T-helper 1 cell (primary cell): ENCODE measurements at places on chromosomes 13 and 19.
A peak's percentile ranks its signal among the peaks of the same experiment; 100 is the strongest.

DNA sequence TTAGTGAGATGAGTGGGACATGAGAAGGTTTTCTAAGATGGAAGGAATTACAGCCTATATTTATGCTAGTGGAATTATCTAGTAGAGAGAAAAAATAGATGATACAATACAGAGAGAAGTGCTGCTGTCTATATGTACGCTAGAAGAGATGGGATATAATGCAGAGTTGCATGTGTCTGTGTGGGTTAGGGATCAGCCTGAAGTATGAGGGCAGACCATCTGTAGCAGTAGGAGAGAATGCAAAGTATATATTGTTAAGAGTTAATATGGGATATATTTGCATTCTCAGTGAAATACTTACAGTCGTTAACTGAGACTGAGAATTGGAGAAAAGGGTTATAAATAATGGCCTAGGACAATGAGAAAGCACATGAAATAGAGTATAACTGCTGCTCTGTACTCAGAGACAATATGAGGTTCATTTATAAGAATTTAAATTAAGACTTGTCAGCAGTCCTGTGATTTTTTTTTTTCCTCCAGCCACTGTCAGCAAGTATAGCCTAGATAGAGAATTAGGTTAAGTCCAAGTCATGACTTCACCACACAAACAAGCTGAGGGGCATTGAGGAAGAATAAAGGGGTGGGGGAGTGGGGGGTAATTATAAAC is 77.8 kb downstream of the SLITRK1 start:
- DNase-seq, result no peak

DNA sequence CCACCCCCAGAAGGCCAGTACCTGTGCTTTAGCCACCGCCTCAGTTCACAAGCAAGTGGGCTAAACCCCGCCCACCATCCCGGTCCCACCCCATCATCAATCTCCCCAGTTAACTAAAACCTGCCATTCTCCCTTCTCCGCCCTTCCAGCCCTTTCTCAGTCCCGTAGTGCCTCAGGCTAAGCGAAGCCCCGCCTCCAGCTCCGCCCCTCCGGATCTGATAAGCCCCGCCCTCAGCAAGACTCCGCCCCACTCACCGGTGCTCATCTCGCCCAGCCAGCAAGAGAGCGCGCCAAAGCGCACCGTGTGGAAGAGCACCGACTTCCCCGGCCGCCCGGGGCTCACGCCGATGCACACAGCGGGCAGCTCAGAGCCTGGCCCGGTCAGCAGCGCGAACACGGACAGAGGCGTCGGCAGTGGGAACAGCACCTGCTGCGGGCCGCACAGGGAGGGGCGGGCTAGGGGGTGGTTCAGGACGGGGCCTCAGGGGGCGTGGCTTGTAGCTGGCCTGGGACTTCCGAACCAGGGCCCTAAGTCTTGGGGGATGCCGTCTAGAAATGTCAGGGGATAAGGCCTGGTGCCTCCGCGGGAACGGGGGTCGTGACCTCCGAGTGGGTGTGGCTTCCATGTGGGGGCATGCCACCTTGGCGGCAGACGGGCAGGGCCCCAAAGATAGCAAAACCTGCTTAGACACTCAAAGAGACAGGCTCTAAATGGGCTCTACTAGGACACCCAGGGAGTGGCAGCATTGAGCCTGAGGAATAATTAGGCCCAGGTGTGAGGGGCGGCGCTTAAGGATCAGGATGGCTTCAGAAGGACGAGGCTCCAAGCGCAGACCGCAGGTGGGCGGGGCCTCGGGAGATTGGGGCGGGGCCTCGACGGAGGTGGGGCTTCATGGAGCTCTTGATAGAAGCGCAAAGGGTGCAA is 21.4 kb downstream of the MAP4K1 start:
- DNase-seq, result peak; percentile 10

- DNase-seq, result no peak
Observed at GRCh38 chr13:94620286-94620896, 18.7 kb downstream of the GPR180 start.

DNA sequence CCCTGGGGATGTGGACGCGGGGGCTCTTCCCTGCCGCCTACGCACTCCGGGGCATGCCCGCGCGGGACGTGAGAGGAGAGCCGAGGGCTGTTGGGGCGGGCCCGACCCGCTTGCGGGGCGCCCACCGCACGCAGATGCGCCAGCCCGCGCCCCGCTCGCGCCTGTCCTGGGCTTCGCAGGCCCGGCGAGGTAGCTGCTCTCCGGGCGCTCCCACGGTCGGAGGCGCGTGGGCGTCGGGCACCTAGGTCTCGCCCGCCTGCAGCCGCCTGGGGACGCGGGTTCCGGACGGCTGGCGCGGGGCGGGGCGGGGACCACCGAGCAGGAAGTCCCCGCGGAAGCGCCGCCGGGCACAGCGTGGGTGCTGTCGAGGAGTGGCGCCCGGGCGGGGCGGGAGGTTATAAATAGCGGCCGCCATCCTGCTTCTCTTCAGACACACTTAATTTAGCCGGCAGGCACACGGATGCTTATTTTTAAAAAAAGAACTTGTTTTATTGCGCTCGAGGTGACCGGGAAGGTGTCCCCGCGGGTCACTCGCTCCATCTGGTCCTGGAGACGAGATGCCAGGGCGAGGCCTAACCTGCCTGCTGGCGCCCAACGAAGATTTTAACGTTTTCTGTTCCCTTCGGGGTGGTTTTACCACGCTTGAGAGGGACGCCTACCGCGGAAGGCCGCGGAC is 561 bp upstream of the GJA3 start:
- DNase-seq, result peak; percentile 37

- DNase-seq, result no peak
Observed at GRCh38 chr13:114174529-114174961, 4.5 kb upstream of the CFAP97D2 start.

DNA sequence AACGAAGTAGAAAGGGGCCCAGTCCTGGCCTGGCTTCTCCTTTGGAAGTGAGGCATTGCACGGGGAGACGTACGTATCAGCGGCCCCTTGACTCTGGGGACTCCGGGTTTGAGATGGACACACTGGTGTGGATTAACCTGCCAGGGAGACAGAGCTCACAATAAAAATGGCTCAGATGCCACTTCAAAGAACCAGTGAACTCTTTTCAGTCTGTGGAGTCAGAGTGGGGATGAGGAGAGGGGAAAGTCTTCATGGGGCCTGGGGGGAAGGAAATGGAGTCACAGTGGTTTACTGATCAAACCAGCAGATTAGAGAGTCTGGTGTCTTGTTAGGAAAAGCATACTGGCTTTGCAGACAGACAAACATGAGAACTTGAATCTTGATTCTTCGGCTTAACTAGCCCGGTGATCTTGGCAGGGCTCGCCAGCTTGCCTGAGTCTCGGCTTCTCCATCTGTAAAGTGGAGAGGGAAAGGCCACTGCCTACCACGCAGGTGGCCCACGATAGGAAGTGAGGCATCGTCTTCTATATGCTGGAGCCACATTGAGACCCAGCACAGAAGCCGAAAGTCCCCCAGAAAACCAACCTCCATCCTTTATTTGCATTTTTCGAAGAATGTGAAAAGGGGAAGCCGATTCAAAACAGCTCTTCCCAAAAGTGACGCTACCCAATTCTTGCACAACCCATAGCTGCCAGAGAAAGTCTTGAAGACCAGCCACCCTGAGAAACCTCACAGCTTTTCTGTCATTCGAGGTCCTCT is at the start of gene FFAR1:
TSS of gene FFAR1 (plus strand) at position 732 of the 759 bp plus-strand sequence. CDS start 3,650 bp downstream, outside the sequence.
- peak; percentile 26 for DNase-seq

- DNase-seq, result no peak
Observed at GRCh38 chr19:38043649-38044144, 136.7 kb downstream of the SIPA1L3 start.

DNA sequence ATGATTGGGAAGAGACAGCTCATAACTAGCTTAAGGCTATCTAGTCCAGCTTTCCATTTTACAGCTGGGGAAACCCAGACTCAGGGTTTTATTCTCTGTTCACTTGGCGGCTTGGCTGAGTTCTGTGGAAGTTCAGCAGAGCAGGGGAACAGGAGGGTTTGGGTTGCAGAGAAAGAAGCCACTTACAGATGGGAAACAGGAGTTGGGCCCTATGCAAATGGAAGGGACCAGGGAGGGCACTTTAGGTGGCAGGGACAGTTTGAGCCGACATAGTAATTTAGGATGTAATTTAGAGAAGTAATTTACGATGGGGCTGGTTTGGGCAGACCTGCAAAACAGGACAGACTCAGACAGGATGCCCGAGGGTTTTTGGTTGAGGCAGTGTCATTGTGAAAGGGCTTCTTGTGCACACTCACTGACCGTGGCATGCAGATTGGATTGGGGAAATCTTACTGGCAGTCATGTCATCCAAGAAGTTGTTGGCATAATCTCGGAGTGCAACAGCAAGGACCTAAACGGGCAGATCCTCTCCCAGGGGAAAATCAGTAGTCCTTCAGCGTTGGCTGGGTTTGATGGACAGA is 47.3 kb upstream of the GPR183 start:
- DNase-seq, result no peak
